ENCODE measurements at places on chromosomes 2 and 18.

DNA sequence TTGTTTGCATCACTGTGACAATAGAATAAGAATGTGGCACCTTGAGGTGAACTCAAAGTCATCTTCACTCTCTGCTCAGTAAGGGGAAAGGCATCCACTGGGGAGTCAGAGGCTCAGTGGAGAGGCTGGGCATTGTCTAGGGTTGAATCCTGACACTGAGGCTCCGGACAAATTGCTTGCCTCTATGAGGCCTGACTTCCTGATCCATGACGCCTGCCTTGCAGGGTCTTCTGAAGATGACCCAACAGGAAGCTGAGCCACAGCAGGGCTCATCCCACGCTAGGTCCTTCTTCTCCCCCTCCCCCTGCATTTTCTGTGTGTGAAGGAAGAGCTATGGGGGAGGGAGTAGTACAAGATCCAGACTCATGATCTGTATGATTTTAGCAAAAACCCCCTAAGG lies 265.1 kb downstream of the SH3BP4 start:
- DNase-seq = no peak

DNA sequence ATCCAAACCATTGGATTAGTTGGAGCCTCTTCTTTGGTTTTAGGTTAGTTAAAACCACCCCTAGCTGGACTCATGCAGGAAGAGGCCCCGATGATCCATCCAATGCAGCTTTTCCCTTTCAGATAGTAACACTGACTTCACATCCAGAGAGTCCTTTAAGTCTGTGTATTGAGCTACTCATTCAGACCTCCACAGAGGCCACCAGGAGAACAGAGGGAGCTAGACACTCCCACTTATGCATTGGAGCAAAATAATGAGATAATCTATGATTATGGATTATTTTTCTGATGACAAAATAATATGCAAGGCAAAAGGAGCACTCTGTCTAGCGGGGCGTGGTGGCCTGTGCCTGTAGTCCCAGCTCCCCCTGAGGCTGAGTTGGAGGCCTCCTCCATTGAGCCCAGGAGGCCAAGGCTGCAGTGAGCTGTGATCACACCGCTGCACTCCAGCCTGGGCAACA lies 1.6 kb upstream of the ROCK2 start:
- DNase-seq = no peak

GRCh38 chr2:37387148-37387835 lies 42.9 kb downstream of the QPCT start:
- no peak for DNase-seq

- peak; percentile 45 for DNase-seq
These were observed 29.9 kb upstream of the MPPE1 start for GRCh38 chr18:11937874-11938478.

DNA sequence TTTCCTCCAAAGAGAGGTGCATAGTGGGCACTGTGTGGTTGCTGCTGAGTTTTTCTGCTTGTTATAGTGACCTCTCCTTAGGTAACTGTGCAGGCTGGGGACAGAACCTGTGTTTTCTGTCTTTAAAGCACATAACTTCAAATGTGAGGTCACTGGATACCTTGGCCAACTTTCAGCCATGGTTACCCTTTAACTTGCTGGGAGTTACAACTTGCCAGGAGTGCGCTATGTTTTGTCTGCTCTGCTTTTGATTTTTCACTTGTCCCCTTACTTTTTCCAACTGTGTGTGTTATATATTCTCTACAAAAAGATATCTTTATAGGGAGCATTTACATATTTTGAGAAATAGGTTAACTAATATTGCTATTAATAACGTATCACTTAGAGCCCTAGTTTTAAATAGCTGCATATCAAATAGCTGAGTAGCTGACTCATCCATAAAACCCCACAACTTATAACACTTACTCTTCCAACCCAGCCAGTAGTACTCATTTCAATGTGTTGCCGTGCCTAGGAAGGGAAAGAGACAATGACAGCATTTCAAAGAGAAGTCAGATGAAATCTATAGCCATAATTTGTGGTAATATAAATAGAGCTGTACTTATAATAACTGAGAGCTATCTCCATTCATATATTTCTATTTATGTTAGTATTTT lies 51.6 kb downstream of the DPP4 start:
- no peak for DNase-seq

DNA sequence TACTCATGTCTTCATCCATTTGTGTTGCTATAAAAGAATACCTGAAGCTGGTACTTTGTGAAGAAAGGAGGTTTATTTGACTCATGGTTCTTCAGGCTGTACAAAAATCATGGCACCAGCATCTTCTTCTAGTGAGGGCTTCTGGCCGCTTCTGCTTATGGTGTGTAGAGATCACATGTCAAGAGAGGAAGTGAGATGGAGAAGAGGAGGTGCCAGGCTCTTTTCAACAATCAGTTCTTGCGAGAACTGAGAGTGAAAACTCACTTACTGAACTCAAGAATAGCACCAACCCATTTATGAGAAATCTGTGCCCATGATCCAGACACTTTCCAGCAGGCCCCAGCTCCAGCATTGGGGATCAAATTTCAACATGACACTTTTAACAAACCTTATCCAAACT lies 30.0 kb upstream of the BARD1 start:
- DNase-seq = no peak

DNA sequence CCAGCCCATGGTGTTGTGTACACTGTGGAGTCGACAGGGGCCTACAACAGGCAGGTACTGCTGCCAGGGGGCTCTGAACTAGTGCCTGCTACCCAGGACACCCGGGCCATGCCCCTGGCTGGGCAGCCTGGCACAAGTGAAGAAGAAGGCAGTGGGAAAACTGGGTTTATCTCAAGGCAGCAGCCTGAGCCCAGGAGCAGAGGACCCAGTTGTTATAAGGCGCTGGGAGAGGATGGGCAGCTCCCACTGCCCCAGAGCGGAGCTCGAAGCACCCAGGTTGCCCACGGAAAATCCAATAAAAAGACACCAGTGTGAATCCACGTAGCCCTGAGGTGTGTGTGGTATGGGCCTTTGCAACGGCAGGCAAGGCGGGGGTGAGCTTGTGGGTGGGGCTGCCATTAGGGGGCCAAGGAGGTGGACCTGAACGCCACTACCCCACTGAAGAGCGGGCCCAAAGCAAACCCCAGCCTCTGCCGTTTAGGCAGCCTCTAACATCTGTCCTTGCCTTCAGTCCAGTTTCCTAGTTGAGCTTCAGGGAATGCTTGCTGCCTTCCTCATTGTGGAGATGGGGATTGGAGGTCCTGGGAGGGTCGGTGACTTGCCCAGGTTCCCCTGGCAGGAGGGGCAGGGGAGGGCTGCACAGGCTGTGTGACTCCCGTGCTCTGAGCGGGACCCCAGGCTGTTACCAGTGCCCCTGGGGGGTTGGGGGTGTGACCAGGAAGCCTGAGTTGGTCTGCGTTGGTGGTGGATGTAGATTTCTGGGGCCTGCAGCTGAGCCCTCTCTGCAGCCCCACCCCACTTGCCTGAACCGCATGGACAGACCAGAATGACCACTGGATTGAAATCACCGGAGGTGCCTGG lies 16.0 kb downstream of the ARID5A start:
- DNase-seq = no peak

DNA sequence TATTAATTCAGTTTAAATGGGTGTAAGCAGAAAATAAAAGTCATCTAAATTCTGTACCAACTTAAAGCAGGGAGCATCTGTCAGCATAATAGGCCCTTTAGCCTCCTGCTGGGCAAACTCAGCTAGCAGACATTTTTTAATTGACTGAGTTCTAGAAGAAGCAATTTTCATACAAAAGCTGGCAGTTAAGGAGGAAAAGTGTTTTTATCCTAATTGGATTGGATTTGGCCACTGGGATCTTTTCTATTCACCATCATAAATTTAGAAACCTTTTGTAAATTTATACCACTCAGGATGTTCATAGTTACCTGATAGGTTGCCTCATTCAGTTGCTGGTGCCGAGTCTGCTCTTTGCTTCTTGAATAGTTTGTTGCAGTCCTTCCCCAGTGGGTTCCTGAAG lies 262.7 kb upstream of the FSIP2 start:
- no peak for DNase-seq

Data from stimulated activated CD8-positive, alpha-beta memory T cell treated with anti-CD3 and anti-CD28 coated beads, Interleukin-2, amount 100 ng/mL, for 48 hours (primary cell).